Lung microvascular endothelial cell (primary cell): ENCODE measurements at places on chromosomes 3 and 15. TPM values are rescaled to one million over a fixed set of nuclear protein-coding genes. Genes with fewer than 3 reads are reported as not detected.

Gene RTP3
- not detected in 2 replicates for total RNA-seq

Gene MYLK
- total RNA-seq: 2.8 and 21.6 TPM in 2 replicates

Gene ULK3
- 12.4 and 19.4 TPM in 2 replicates for total RNA-seq

Gene ITPKA
- 0.20 and 0.65 TPM in 2 replicates for total RNA-seq

Gene ITIH4
- 0.22 and 0.40 TPM in 2 replicates for total RNA-seq

Gene PTX3
- 185 and 311 TPM in 2 replicates for total RNA-seq

Gene SLC26A6
- total RNA-seq: 8.3 and 9.7 TPM in 2 replicates

DNA sequence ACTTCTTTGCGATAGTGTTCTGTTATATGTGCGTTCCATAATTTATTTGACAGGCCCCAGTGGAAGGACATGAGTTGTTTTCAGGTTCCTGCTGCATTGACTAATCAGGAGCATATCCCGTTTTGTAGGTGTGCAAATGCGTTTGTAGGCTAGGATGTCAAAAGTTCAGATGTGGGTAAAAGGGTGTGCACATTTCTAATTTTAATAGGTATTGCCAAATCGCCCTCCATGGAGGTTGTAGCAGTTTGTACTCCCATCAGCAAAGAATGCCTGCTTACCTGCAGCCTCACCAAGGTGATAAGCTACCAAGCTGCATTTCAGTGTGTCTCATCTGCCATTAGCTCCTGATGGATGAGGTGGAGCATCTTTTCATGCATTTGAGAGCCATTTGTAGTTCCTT, 36.3 kb downstream of the KLF13 start:
- no peak for DNase-seq

GRCh38 chr15:95629503-95630168, 700.9 kb upstream of the NR2F2 start:
- no peak for DNase-seq

DNA sequence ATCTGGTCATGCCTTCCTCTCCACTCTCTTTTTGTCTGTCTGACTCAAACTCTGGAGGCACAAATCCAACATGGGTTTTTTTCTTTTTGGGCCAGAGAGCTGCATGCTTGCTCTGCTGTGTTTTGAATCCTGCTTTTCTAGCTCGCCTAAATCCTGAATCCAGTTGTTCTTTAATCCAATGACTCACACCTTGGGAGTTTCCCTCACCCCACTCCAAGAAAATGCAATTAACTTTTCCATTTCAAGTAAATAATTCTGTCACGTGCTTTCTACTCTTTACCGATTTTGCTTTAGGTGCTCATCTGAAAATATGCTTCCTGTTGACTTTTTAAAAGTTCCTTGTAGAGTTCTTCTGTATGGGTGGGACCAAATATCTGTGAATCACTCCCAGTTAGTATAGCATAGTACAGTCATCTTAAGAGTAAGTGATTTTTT, 47.6 kb downstream of the SLMAP start:
- peak; percentile 95 for DNase-seq

- DNase-seq: no peak
These were observed 141.7 kb upstream of the GPR149 start for GRCh38 chr3:154571553-154572226.

- no peak for DNase-seq
These were observed 42.1 kb upstream of the NSMCE3 start for GRCh38 chr15:29311696-29312095.

DNA sequence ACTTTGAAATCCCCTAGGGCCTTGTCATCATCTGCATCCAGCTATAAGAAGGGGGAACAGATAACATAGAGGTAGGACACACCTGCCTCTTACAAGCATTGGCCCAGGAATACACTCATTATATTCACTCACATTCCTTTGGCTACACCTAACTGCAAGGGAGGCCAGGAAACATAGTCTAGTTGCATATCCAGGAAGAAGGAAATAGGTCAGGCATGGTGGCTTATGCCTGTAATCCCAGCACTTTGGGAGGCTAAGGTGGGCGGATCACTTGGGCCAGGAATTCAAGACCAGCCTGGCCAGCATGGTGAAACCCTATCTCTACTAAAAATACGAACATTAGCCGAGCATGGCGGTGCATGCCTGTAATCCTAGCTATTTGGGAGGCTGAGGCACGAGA, 48.8 kb downstream of the GTPBP8 start:
- no peak for DNase-seq

- DNase-seq: no peak
These were observed 301.2 kb upstream of the ARHGEF26 start for GRCh38 chr3:153820035-153820434.

DNA sequence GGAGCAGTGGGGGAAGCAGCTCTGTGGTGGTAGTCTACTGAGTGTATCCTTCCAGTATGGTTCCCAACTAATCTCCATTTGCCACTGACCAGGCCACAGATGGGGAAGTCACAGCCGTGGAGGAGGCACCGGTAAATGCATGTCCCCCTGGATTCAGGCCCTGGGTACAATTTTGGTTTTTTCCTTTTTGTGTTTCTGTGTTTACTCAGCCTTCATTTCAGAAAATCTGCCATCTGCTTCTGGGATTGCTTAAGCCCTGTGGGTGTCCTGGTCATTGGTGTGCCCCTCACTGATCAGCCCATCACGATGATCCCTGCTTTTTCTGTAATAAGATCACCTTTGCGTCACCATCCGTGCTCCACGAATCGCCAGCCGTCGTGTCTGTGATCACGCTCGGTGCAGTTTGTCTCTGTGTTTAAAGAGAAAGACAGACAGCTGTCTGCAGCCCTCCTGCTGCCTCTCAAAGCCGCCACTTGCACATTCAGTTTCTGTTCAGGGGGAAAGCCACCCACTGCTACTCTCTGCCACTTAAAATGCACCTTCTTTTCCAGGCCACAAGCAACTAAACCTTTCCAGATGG, 68.9 kb downstream of the DNASE1L3 start:
- no peak for DNase-seq

DNA sequence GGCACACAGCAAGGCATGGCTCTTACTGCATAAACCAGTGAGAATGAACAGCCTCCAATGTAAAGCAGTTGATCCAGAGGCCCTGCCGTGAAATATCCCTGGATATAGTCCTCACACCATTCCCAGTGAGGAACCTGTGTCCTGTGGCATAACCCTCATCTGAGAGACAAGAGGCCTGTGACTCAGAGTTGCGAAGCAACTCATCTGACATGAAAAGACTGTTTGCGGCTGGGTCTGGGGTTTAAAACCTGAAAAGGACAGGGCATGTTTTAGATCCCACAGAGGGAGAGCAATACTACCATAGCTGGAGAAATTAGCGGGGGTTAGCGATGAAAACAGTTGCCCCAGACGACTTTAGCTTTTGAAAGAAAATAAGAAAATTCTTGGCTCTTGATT, 165.3 kb upstream of the BHLHE40 start:
- DNase-seq: peak; percentile 14

GRCh38 chr3:30658328-30659052, 52.1 kb downstream of the TGFBR2 start:
- DNase-seq: peak; percentile 58

GRCh38 chr3:52532838-52533622, 627 bp downstream of the NT5DC2 start:
- peak; percentile 34 for DNase-seq

DNA sequence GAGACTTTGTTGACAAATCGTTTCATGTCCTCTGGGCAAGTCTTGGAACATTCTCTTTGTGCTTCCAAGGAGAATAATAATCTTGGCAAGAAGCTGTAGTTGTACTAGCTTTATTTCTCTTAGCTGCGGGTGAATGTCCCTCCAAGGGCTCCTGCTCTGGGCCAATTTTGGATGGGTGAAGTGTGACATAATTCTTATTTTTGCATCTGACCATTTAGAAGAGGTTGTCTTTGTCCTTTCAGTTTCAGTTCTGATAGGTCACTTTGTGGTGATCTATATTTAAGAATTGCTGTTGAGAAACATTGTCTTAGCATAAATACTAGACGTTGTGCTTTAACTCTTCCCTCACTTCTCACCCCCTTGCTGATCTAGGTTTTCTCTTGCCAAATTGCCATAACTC, 164.8 kb upstream of the RORA start:
- DNase-seq: no peak

GRCh38 chr3:48581621-48582481, 13.3 kb downstream of the COL7A1 start:
- DNase-seq: no peak

GRCh38 chr3:126287536-126288241, 69.5 kb downstream of the KLF15 start:
- DNase-seq: peak; percentile 41

DNA sequence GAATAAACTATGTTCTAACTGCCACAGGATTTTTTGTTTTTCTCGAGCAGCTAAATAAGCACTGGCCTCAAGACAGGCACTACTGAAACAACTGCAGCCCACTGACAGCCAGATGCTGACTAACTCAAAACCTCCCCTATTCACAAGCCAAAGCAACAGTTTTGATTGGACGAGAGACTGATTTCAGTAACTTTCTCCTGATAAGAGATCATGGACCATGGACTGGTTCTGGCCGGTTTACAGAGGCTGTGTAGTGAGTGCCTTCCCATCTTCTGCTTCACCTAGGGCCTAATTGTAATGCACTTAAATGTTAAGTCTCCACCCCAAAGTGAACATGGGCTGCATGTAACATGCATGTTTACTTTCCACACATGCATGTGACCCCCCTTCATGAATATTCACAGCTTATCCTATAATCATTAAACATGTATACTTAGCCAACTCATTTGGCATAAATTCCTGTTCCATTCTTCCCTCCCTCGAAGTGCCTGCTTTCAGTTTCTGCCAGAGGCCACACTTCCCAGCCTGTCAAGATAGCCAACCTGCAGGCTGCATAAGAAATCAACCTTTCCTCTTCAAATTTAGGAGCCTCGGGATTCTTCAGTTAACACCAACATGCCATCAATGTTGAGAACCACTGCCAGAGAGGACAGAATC, 108.2 kb downstream of the ULK4 start:
- no peak for DNase-seq

DNA sequence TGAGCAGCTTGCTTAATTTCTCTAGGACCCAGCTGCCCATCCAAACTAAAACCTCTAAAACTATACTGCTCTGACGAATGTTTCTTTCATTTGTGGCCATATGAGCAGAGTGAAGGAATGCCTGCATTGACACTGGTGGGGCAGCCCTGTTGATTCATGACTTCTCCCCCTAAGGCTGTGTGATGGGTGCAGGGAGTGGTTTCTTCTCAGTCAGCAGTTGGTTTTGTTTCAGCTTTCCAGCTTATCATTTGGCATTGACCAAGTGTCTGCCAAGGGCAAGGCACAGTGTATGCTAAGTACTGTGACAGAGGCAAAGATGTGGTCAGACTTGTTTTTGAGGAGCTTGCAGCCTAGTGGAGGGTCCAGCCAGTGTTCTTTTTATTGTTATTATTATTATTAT, 4.7 kb downstream of the ABHD6 start:
- no peak for DNase-seq

GRCh38 chr15:68209735-68210408, 4.7 kb upstream of the CALML4 start:
- DNase-seq: peak; percentile 33
